ENCODE measurements at places on chromosomes 2 and 18. TPM values are rescaled to one million over a fixed set of nuclear protein-coding genes. Genes with fewer than 3 reads are reported as not detected.

Gene NEU2
- total RNA-seq = not detected

DNA sequence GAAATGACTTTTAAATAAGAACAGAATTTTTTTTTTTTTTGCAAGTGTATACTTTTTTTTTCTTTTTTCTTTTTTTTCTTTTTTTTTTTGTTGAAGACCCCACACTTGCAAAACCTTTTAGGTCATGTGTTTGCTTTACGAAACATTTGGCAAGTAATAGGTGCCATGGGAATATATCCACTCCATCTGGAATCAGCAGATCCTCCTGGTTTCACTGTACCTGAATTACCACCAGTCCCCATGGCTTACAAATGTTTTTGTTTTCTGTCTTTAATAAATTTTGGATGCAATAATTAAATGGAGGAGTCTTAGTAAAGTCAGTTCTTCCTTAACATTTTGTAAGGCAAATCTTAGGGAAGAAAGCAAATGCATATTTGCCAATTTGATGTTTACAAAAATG is 559.7 kb upstream of the ZEB2 start:
- DNase-seq = no peak

DNA sequence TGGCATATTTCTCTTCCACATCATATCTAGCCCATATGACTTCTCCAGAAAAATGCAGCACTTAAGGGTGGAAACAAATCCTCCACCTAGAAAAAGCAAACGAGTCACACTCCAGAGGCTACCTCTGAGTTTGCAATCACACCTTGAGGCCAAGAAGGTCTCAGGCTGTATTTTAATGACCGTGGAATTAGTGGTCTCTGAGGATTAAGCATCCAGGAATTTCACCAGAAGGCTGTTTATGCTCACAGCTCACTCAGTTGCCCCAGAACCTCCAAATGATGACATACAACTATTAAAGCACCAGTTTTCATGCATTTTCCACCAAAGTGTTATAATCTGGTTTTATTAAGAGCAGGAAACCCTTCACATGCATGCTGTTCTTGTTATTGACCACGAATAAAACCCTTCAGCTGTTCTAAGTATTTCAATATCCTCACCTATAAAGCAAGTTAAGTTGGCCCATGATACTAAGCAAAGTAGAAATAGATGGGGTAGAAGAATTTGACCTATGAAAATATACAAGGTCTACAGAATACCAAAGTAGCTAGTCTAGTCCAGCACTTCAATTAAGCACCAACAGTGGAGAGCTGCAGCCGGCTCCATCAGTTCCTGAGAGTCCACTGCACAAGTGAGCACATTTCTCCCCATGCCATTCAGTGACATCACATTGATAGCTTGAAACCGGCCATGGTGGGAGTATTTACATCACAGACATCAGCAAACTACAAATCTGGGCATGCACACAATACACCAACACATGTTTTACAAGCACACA is 39.5 kb upstream of the SLC14A1 start:
- no peak for DNase-seq

DNA sequence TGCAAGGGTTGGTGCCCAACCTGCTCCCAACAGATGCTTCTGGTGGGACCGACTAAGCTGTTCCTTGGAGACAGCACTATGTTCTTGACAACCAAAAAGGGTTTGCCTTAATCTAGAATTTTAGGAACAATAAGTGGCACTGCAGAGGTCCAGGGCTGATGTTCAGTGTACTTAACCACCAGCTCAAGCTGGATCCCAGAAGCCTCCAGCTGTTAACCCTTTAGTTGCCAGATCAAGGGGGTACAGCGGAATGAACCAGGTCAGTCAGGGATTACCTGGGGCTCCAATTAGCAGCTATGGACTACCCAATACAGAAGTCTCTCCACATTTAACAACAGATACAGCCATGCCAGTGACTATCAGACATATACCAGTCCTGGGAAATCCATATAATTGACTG is 3.5 kb downstream of the GPR75 start:
- no peak for DNase-seq

DNA sequence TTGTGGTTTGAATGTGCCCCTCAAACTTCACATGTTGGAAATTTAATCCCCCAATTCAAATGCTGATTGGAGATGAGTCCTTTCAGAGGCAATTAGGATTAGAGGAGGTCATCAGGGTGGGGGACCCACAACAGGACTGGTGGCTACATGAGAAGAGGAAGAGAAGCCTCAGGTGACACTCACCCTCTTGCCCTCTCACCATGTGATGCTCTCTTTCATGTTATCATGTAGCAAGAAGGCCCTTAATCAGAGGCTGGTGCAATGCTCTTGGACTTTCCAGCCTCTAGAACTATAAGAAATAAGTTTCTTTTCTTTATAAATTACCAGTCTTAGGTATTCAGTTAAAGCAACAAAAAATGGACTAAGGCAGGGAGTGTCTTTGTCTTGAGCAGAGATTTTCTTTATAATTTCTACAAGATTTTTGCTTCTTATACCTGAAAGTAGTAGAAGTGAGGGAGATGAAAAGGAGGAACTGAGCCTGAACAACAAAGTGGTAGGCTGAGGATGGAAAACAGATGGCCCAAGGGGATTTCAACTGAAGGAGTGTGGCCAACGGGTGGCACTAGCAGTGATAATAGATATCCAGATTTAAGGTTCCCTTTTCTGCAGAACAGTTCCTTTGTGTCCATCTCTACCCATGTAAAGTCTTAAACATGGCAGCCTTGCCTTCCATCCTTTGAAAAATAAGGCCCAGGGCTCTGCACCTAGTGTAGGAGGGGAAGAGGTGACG is 49.2 kb upstream of the TGIF1 start:
- no peak for DNase-seq

DNA sequence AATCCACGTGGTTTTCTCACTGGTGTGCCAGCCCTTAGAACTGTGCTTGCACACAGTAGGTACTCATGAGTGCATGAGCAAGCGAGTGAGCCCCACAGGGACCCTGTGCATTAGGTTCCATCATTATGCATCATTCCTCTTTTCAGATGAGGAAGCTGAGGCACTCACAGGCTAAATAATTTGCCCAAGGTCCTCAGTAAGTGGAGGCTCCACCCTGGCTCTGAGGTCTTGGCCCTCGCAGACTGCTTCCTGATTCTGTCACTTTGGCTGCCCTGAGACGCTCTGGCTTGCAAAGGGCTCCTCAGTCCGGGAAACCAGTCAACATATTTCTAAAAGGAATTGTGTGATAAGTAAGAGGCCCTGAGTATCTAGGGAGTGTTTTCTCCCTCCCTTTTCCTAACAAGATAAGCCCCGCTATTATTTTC is 71.7 kb downstream of the IL1R2 start:
- DNase-seq = no peak

Gene BAZ2B
- 37.6 TPM for total RNA-seq

Gene UCN
- 6.0 TPM for total RNA-seq

Gene ITGB6
- total RNA-seq = 0.03 TPM

- no peak for DNase-seq
Observed at GRCh38 chr2:239225871-239226561, 174.8 kb downstream of the HDAC4 start.

Gene SIGLEC15
- 0.05 TPM for total RNA-seq

- no peak for DNase-seq
Observed at GRCh38 chr2:223787358-223787757, 50.0 kb downstream of the AP1S3 start.

DNA sequence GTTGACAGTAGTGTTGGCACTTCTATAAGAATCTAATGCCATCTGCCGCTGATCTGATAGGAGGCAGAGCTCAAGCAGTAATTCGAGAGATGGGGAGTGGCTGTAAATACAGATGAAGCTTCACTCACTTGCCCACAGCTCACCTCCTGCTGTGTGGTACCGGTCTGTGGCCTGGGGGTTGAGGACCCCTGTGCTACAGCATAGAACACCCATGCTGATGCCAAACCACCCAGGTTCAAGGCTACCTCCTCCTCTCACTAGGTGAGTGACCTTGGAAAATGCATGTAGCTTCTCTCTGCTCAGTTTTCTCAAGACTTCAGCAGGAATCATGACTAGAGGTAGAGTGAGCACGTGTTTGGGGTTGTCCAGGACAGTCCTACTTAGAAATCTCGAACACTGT is 263.4 kb downstream of the SH3BP4 start:
- no peak for DNase-seq

DNA sequence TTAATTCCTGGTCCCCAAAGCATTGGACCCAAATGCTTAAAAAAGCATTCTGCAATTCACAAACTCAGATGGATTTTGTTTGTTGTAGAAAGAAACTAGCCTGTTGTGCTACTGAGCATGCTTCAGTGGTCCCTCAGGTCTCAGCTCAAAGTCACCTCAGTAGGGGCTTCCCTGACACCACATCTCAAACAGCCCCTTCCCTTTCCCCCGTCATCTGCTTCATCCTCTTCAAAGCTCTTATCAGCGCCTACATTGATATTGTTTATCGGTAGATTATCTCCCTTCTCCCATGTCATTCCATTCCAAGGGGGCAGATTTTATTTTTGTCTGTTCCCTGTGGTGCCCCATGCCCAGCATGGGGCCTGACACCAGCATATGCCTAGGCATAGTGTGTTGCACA is 172.9 kb downstream of the CELF4 start:
- DNase-seq = no peak

Gene FOXI3
- total RNA-seq = 0.66 TPM

DNA sequence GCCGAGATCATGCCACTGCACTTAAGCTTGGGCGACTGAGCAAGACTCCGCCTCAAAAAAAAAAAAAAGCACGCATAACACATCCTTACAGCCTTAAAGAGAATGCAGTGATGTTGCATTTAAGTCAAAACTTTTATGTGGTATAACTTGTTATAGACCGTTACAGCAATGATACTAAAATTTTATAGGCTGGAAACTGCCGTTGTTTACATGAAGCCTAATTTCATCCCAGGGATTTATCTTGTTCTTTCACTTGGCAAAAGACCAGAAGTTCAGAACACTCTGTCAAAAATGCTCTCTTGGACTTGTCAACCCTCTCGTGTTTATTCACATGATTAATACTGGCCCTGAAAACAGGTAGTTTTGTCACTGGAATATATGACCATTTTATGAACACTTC is 7.4 kb downstream of the GNAL start:
- no peak for DNase-seq

Gene SCTR
- total RNA-seq = not detected

Gene PSD4
- total RNA-seq = 0.63 TPM

DNA sequence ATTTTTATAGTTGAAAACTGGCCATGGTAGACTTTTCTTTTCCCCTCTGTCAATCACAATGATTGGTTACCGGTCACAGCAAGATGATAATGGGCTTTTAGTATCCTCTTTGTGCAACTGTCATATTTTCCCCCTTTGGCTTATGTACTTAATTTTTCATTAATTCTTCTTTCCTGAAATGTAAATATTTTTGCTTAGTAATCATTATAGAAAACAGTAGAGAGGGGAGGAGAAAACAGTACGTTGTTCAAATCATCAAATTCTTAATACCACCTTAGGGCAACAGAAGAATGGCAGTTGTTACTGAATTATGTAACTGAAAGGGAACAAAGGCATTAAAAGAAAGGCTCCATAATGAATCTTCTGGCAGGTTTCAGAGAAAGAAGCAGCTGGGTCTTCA is 699.0 kb downstream of the METTL4 start:
- DNase-seq = no peak

Gene FIGN
- 2.3 TPM for total RNA-seq

Gene SLC19A3
- total RNA-seq = 1.6 TPM

Gene IL1RL2
- total RNA-seq = not detected

DNA sequence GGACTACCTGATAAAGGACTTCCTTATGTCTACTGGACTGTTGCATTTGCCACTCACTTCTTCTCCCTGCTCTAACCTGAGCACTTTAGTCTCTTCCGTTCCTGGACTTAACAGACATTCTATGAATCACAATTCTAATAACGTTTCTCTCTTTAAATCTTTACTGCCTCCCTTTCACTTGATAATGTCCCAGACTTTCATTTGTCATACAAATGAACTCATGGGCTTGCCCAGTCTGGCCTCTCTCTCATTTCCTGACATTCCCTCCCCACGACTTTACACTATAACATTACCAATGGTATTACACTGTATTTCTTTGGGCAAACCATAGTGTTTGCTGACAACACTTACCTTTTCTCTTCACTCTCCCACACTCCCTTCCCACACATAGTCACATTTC is 540.7 kb upstream of the TMEFF2 start:
- DNase-seq = no peak

Gene MROH2A
- not detected for total RNA-seq

GRCh38 chr2:100423631-100424030 is 6.2 kb upstream of the CHST10 start:
- no peak for DNase-seq

GRCh38 chr2:212295571-212295970 is 243.0 kb downstream of the ERBB4 start:
- no peak for DNase-seq

GRCh38 chr18:49111191-49111988 is 160.6 kb upstream of the SMAD7 start:
- DNase-seq = no peak

Gene FNDC4
- 1.5 TPM for total RNA-seq

Gene G6PC2
- total RNA-seq = not detected
